Hypothalamus (tissue), 51 donors: ENCODE measurements at places on chromosomes 3 and 15.

GRCh38 chr15:81224232-81224631, 27.6 kb downstream of the IL16 start:
- no peak for DNase-seq

GRCh38 chr3:123481722-123482457, 33.0 kb upstream of the ADCY5 start:
- DNase-seq = no peak

DNA sequence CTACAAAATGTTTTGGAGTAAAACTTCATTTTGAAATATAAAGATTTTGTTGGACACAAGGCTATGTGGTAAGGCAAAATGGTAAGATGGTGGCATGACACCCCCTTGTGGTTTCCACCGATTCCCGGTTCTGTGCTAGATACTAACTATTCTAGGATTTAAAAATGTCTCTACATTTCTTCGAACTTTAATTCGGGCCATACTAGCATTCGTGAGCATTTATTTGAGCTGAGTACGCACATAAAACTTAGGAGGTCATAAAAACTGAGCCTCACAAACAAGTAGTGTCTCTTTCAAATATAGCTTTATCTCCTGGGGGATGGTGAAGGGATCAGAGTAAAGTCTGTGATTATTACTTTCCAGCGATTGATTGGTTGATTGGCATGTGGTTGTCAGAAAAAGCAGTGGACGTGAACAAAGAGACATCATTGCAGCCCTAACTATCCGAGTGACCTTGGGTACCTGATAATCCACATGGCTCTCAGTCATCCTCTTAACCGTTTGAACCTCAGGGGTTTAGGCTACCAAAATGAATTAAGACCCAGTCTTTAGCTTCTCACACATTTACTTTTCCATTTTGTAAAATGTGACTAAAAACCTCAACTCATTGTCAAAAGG, 1.1 kb upstream of the ZNF639 start:
- peak; percentile 37 for DNase-seq

DNA sequence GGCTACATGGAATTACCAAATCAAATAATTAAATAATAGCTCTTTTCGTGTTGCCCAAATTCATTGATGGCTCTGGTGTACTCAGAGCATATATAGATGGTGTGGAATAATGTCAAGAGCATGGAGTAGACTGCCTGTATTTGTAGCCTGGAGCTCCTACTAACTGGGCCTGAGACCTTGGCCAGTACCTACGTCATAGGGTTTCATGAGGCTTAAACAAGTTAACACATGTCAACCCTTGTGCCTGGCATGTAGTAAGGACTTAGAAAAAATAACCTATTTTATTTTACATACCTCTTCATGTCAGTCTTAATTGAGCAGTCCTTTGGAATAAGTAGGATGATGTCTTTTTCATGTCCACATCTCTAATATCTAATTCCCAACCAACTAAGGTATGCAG, 223.7 kb upstream of the DPH6 start:
- no peak for DNase-seq

- no peak for DNase-seq
Measured at GRCh38 chr3:37028329-37028728, 35.0 kb downstream of the MLH1 start.

DNA sequence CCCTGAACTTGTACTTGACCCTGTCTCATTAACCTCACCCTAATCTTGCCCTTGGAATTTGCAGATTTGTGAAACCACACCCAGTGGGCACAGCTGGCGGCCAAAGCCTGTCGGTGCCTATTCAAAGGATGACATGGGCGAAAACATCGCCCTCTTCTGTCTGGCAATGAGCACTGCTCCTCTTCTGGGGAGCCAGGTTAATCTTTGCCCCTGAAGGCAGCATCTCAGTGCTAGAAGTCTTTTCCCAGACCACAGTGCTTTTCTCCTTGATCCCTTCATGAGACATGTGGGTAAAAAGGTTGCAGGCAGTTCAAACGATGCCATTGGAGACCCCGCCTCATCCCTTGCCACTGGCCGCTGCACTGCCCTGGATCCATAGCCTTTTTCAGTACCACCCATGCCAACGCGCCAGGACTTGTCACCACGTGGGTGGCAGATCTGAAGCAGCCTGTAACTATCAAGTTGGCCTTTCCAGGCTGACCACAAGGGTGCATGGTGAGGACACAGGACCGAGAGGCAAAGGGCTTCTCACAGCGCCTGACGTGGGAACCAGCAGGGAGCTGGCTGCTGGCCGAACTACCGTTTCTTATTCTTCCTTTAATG, 6.5 kb upstream of the DNASE1L3 start:
- DNase-seq = peak; percentile 20

- no peak for DNase-seq
Measured at GRCh38 chr15:100818927-100819326, 60.7 kb upstream of the ALDH1A3 start.

DNA sequence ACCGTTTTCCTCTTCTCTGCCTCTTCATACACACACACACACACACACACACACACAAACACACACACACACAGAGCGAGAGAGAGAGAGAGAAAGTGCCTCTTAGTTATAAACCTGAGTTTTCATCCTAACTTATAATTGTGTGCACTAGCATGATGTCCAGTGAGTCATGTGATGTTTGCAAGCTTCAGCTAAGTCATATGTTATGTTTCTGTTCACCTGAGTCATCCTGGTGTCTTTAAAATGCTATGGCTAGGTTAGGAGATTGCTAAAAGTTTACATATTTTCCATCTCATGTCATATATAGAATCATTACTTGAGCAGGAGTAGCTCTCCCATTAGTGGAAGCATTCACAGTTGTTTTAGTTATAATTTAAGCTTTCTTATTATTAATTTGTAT, 155.8 kb downstream of the EPHA6 start:
- DNase-seq = no peak

- no peak for DNase-seq
Measured at GRCh38 chr3:134965865-134966481, 170.9 kb downstream of the EPHB1 start.

DNA sequence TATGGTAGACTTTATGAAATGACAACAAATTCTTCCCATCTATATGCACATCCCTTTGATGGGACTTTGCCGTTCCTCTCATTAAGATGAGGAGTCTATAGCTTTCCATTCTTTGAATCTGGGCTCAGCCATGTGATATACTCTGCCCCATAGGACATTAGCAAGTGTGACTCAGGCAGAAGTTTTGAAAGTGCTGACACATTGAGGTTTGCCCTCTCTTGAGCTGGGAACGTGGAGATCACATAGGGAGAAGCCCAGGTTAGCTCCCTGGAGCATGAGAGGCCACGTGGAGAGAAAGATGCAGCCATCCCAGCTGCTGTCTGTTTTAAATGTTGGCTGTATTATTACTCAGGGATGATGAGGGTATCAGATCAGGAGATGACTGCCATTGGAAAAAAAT, 67.7 kb upstream of the OXTR start:
- no peak for DNase-seq

DNA sequence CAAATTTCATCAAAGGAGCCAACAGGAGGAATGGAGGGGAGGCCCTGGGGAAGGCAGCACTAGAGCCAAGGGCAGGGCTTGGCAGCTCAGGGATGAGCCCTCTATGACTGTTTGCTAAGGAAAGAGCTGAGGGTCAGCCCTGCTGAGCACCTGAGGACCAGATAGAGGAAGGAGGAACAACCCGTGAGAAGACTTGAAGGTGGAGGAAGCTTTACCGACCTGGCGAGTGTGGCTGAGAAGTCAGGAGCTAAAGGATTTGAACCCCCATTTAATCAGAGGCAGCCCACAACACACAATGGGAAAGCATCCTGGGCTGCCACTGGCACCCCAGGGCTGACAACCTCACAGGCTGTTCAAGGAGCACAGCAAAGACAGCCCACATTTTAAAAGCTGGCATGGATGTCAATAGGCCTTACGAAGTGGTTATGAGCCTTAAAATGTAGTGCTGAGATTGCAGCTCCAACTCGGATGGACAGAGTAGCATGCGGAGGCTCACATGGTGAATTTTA, 20.7 kb upstream of the LRRC2 start:
- DNase-seq = no peak

DNA sequence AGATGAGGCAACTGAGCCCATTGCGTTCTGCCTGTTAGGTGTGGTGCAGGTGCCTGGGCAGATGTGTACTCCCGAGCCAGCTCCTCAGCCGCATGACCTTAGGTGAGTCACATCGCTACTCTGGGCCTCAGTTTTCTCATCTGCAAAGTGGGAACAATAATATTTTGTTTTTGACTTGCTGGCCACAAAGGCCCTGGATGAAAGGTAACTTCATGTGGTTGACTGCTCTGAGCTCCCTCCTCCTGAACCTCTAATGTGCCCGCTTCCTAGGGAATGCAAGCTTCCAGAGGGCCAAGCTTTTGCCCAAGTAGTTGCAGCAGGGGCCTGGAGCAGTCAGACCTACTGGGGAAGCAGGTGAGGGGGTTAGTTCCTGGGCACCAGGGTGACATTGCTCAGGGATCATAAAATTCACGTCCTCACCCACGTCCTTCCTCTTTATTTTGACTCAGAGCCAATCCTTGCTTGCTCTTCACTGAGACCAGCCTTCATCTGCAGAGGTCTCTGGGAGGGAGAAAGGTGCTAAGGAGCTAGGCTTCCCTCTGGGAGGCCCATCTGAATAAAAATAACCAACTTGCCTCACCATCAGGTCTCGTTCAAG, 149.0 kb upstream of the TLE3 start:
- no peak for DNase-seq

GRCh38 chr3:94739420-94739819, 676.6 kb downstream of the NSUN3 start:
- no peak for DNase-seq

GRCh38 chr3:29249829-29250345, 31.0 kb upstream of the RBMS3 start:
- no peak for DNase-seq

DNA sequence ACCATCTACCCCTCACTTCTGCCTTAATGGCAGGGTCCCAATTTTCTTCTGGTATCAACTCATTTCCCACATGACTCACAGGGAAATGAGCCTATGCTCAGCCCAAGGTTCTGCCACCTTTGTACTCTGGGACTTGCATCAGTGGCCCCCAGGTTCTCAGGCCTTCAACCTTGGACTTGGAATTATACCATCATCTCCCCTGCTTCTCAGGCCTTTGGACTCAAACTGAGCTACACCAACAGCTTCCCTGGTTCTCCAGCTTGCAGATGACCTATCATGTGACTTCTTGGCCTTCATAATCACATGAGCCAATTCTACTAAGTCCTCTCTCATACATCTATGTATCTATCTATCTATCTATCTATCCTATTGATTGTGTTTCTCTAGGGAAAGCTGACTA, 149.5 kb downstream of the PLCH1 start:
- DNase-seq = no peak

DNA sequence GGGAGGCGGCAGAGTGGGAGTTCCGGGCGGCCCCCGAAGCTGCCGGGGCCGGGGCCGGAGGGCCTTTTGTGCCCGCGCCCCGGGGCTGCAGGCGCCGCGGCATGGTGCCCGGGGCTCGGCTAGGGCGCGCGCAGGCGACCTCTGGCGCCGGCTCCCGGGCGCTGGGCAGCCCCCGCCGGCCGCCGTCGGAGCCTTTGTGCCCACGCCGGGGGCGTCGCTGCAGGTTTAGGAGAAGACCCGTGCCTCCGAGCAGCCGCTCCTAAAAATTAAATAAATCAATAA, 299 bp downstream of the PAQR9 start:
- no peak for DNase-seq

DNA sequence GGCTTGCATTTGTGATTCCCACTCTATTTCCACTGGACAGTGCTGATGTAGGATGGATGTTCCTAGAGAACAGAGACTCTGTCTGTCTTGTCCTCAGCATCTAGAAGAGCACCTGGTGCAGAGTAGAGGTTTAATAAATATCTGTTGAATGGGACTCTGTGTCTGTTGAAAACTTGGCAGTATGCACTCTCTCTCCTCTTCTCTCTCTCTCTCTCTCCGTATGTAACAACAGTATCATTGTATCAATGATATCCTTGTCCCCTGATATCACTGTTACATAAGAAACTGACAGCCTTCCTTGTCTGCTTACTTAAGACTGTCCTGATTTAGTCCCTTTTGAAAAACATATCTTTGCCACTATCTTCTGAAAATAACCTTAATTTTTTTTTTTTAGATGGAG, 24.3 kb upstream of the MGLL start:
- DNase-seq = no peak

GRCh38 chr15:40320931-40321371, 2.5 kb upstream of the INAFM2 start:
- no peak for DNase-seq

GRCh38 chr15:70066447-70066846, 31.3 kb downstream of the TLE3 start:
- DNase-seq = no peak

DNA sequence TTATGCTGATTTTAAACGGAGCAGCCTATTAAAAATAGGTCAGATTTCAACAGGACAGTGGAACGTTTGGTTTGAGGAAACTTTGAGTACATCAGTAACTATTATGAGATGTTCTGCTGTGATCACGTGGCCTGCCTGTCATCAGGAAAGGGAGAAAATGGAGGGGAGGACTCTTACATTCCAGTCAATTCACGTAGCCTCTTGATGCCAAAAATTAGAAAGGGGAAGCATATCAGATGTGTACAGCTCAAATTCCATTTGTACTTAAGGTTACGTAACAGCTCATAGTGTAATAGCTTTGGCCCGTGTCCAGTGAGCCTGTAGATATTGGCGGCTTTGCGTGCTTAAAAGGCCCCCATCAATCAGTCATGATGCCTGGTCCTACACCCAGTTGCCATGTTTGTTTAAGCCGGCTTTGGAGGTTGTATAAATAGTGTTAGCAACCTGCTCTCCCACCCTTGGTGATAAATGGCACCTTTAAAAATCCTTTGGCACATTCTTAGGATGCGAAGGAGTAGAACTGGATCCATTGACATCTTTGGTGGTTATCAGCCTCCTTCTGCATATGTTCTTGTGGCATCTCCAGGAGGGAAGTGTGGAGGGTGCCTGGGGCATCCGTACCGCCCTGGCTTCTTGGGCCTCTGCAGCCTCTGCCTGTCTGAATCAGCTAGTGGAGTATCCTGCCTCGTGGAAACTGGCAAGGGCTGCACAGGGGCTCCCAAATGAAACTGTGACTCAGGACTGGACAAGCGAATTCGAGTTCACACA, 163.9 kb downstream of the THSD4 start:
- DNase-seq = no peak
